DND-41 (cell line): ENCODE measurements at places on chromosomes 2 and 18.

- DNase-seq = no peak
- H3K27ac ChIP-seq = no peak overlapping the region
- H3K4me3 ChIP-seq = no peak overlapping the region
- no peaks in the 10 kb centered on the region for H3K27me3 ChIP-seq
Measured at GRCh38 chr2:222747526-222748160, 76.2 kb downstream of the MOGAT1 start.

DNA sequence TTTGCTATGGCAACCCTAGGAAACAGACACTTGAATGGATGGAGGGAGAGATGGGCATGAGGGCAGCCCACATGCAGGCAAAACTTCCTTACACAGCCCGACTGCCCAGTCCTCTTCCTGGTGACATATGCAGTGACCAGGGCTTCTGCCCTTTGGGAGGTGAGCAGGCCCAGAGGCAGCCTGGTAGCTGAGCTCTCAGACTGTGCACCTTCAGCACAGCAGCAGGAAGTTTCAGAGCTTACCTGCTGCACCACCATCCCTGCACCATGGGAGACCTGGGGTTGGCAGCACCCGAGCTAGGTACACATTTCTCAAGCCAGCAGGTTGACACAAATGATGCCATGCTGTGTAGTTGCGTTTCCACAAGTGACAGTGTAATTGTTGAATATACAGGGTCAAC, 97.6 kb upstream of the LMAN1 start:
- H3K27me3 ChIP-seq = peaks cover 3% of the 10 kb centered on the region
- no peaks in the 10 kb centered on the region for H3K4me1 ChIP-seq
- H3K36me3 ChIP-seq = no peaks in the 10 kb centered on the region
- H3K4me3 ChIP-seq = no peak overlapping the region
- no peak for DNase-seq
- H3K27ac ChIP-seq = no peak overlapping the region

- no peaks in the 10 kb centered on the region for H3K4me1 ChIP-seq
- no peaks in the 10 kb centered on the region; the same call in 1 of the 2 replicates for H3K36me3 ChIP-seq
- H3K27ac ChIP-seq = no peak overlapping the region; the same call in 1 of the 2 replicates
- peak; percentile 39 for DNase-seq
Measured at GRCh38 chr2:189698020-189698887, 23.8 kb downstream of the ANKAR start.

- H3K27ac ChIP-seq = no peak overlapping the region
- peaks cover 3% of the 10 kb centered on the region for H3K27me3 ChIP-seq
- no peak for DNase-seq
- H3K36me3 ChIP-seq = no peaks in the 10 kb centered on the region
Measured at GRCh38 chr2:207181526-207182274, 16.0 kb upstream of the KLF7 start.

DNA sequence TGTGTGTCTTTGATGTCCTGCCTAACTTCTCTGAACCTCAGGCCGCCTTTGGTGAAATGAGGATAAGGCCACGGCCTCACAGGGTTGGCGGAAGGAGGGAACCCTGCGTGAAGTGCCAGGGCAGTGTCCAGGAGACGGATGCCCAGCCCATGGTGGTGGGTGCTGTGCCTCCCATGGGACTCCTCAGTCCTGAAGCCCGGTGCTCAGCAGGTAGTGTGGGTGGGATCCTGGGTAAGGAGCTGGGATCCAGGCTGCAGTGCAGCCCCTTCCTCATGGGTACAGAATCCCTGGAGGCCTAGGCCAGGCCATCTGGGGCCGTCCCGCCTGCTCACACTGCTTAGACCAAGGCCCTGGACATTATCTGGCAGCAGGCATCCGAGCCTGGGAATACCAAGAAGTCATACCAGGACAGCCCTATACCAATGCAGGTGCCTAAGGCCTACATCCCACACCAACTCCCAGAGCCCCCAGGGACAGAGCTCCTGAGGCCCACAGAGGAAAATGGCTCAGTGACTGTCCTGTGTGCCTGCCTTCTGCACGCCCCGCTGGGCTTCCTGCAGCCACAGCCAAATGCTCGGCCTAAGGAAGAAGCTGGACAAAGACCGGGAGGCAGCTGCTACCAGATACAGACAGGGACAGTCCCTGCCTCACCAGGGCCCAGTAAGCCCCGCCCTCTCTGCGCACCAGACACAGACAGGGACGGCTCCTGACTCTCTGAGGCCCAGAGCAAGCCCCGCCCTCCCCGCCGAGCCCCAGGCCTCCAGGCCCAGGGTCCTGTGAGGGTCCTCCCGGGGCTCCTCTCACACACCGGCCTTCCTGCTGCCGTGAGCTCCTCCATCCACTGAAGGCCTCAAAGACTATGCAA, 78.0 kb downstream of the NDUFA10 start:
- H3K27me3 ChIP-seq = no peaks in the 10 kb centered on the region
- H3K27ac ChIP-seq = peak overlapping the region; percentile 66
- peaks cover 27% of the 10 kb centered on the region for H3K4me1 ChIP-seq
- no peak for DNase-seq

DNA sequence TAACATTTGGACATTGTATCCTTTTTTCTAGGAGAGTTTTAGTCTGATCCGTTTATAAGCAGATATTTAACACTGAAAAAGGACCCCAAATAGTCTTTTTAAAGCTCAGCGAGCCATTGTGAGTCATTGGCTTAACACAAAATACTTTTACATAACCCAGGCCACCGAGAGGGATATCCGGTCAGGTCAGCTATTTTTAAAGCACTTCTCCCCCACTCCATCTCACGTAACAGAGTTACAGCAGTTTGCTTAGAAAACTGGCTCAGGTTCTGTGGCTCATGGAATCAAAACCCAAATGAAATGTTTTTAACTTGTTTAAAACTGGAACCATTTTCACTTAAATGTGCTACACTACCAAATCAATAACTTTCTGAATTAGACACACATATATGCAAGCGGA, 23.9 kb downstream of the COL4A3 start:
- DNase-seq = no peak
- no peaks in the 10 kb centered on the region for H3K27me3 ChIP-seq
- H3K4me3 ChIP-seq = no peak overlapping the region
- H3K36me3 ChIP-seq = no peaks in the 10 kb centered on the region

DNA sequence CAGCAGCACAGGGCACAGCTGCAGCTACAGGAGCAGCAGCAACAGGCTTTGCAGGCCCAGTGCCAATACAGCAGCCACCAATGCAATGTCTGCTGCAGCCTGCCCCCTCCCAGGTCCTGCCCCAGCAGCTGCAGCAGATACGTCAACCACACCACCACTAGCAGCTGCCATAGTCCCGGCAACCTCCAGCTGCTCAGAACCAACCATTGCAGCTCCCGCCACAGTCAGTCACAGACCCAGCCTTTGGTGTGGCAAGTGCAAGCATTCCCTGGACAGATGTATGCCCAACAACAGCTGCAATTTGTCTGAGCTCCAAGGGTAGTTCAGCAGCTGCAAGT, 53.3 kb upstream of the TUBA3E start:
- no peaks in the 10 kb centered on the region for H3K4me1 ChIP-seq
- peak; percentile 10 for DNase-seq
- no peaks in the 10 kb centered on the region for H3K36me3 ChIP-seq
- H3K4me3 ChIP-seq = no peak overlapping the region

DNA sequence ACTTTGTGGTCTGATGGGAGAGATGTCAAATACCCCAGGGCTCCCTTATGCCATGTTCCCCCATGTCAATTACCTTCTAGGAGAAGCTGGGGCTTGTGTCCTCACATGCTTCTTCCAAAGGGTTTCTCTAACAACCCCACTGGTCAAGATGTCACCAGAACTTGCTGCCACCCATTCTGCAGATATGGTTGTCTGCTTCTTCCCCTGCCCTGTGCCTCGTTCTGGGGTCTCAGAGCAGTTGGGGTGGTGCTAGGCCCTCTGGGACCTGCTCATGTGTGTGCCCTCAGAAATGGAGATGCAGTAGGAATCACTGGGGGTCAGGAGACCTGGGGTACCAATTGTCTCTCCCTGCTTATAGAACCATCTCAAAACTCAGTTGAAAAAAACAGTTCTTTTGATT, 268.6 kb downstream of the MYCN start:
- no peak for DNase-seq
- no peak overlapping the region for H3K27ac ChIP-seq
- H3K36me3 ChIP-seq = no peaks in the 10 kb centered on the region
- H3K4me3 ChIP-seq = no peak overlapping the region
- H3K27me3 ChIP-seq = no peaks in the 10 kb centered on the region

DNA sequence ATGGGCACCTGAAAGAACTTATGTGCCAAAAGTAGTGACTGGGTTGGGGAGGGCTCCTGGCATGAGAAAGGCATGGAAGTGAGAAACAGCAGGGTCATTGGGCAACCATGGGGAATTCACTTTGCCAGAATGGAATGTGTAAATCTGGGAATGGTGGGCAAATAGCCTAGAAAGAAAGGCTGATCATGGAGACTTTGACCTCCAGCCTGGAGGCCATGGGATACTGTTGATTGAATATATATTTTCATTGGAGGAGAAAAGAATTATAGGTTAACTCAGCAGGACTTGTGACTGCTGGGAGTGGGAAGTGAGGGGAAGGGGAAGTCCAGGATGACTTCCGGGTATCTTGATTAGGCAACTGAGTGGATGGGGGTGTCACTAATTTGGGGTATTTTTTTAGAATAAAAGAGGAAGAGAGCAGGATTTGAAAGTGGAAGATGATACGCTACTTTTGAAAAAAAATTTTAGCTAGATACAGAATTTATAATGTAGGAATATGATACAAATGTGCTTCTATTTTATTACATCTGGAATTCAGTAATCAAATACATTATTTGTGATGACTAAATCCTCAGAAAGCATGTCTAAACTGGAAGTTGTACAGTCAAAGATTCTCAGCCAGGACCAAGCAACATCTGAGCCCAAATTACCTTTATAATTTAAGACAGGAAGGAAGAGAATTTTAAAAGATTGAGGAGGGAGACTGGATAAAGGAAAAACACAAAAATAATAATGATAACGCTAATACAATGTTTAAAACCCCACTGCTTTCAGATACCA, 116.2 kb downstream of the GATA6 start:
- H3K27ac ChIP-seq = no peak overlapping the region
- DNase-seq = no peak
